ENCODE measurements at places on chromosomes 5 and 9. TPM values are rescaled to one million over a fixed set of nuclear protein-coding genes. Genes with fewer than 3 reads are reported as not detected.

The SLC25A51 gene
- 93.1 TPM for total RNA-seq

The CDKN2A gene
- total RNA-seq = 1.0 TPM

The TAF11L4 gene
- not detected for total RNA-seq

The SPATA31A3 gene
- total RNA-seq = not detected

The BARHL1 gene
- not detected for total RNA-seq

The EPB41L4B gene
- 0.79 TPM for total RNA-seq

The CACNA1B gene
- total RNA-seq = 0.09 TPM

The LCNL1 gene
- not detected for total RNA-seq

The INSL6 gene
- total RNA-seq = not detected

The F2RL2 gene
- total RNA-seq = 0.14 TPM

The CERCAM gene
- 25.4 TPM for total RNA-seq

The KIF4B gene
- 0.17 TPM for total RNA-seq

The CATSPER3 gene
- not detected for total RNA-seq

DNA sequence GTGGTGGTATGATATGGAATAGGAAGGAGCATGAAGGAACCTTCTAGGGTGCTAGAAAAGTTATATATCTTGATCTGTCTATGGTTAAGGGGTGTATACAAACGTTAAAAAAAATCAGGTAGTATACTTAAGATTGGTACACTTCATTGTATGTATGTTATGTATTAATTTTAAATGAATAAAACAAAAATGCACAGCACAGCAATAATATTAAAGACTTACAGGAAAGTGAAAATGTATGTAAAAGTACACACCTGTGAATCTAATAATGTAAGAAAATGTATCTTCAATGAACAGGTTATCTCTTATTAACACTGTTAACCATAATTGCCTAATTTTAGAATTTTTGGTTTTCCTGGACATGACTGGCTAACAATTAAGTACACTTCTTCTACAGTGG lies 77.2 kb downstream of the HMGCR start:
- DNase-seq = no peak

DNA sequence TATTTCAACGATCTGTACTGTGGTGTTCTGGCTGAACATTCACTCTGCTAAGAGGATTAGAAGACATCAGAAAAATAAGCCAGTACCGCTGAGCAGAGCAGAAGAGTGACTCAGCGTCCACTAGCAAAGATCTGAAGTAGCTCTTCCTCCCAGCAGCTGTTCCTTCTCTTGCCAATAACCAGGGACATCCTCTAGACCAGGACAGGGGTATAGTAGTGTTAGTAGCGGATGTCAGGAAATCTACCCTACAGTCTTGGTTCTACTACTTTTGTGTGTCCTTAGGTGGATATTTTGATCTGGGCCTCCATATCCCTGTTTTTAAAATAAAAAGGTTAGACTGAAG lies 103.6 kb downstream of the TSSK1B start:
- peak; percentile 51 for DNase-seq

- DNase-seq = peak; percentile 1
These were observed 223.6 kb downstream of the COMMD10 start for GRCh38 chr5:116308391-116308790.

- DNase-seq = no peak
These were observed 325.0 kb downstream of the EDIL3 start for GRCh38 chr5:84059672-84060071.

DNA sequence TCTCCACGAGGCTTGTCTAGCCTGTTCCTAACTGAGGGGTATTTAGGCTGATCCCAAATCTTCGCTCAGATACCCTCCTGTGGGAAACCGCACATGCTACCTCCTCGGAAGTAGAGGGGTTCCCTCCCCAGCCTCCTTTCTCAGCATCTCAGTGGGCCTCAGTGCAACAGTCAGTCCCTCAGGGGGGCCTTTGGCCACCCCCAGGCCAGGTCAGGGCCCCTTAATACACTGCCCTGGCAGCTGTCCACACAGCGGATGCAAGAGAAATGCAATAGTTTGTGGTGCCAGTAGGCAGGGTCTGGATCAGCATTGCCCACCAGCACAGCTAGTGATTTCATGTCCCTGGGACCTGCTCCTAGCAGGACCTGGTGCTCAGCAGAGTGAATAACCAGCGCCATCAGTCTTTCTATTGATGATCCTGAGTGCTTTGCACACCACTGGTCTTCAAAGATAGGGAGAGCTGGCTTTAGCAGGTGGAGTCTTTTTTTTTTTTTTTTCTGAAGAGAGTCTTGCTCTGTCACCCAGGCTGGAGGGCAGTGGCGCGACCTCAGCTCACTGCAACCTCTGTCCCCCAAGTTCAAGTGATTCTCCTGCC lies 7.5 kb downstream of the PLPP7 start:
- DNase-seq = no peak

- DNase-seq = no peak
These were observed 58.4 kb downstream of the RANBP17 start for GRCh38 chr5:170920196-170920595.

GRCh38 chr9:89724659-89725058 lies 119.8 kb downstream of the GADD45G start:
- no peak for DNase-seq

DNA sequence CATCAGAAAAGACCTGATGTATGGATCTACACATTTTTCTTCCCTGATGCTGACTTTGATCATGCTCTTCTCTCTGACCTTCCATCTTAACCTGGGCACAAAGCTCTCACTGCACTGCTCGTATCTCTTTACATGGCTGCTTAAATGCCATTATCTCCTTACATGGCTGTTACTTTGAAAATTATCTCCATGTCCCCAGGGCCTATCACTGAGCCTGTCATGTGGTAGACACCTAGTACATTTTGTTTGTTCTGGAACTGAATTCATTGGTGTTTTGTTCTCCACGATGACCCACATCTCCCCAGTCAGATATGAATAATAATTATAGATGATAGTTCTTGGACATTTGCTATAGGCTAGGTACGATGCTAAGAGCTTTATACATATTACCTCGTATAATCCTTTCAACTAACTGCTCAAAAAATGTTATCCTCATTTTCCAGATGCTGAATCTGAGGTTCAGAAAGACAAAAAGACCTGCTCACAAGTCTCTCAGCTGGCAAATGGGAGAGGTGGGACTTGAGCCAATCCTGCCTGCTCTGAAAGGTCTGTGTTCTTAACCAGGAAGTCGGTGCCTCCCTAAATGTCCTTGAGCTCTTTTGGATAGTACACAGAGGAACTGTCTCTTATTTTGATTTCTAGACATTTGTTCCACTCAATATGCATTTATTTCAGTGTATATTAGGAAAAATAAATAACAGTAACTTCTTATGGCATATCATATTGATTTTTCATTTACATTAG lies 9.8 kb upstream of the CPEB4 start:
- peak; percentile 35 for DNase-seq

DNA sequence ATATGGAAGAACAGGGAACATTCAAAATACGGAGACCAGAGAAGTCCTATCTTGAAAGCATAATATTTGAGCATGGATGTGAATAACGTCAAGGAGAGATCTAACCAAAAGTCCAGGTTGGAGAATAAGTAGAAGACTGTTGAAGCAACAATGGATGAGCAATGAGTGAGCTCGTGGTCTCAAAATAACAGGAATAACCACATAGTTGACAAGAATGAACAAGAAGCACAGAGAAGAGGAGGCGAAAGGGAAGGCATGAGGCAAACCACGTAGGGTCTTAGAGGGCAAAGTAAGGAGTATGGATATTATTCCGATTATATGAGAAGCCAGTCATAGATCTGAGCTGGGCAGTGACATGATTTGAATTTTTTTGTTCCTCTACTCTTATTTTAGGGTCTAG lies 710.2 kb downstream of the BRINP1 start:
- no peak for DNase-seq

DNA sequence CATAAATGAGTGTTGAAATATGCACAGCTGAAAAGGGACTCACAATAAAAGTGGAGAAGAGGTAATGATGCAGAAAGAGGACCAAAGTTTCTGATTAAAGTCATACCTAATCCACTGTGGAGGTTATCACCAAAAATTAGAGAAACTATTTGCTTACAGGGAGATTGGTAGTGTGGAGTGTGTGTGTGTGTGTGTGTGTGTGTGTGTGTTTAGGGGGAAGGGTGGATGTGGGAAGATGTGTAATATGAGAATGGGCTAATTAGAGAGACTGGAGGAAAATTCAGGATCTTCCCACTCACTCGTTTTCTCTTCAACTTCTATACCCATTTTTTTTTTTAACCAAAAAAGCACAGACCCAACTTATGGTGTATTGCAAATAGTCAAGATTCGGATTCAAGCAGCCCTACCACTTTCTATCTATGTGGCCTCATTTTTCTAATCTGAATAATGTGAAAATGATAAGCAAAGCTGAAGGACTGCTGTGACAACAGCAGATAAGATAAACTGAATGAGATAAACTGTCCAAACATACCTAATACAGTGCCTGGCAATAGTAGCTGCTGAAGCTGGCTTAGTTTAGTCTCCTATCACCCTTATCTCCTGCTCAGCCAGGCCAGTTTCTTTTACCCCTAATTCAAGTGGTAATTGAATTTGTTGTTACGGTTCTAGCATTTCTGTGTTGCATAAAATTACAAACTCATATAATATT lies 501.1 kb downstream of the KDM4C start:
- DNase-seq = no peak

GRCh38 chr9:86685556-86685955 lies 261.8 kb downstream of the GAS1 start:
- no peak for DNase-seq

- DNase-seq = peak; percentile 98
These were observed 8.4 kb downstream of the PDCL start for GRCh38 chr9:122819791-122820489.

- no peak for DNase-seq
These were observed 173.0 kb upstream of the FBXL7 start for GRCh38 chr5:15326932-15327331.

- DNase-seq = no peak
These were observed 36.2 kb downstream of the PHAX start for GRCh38 chr5:126636956-126637355.

DNA sequence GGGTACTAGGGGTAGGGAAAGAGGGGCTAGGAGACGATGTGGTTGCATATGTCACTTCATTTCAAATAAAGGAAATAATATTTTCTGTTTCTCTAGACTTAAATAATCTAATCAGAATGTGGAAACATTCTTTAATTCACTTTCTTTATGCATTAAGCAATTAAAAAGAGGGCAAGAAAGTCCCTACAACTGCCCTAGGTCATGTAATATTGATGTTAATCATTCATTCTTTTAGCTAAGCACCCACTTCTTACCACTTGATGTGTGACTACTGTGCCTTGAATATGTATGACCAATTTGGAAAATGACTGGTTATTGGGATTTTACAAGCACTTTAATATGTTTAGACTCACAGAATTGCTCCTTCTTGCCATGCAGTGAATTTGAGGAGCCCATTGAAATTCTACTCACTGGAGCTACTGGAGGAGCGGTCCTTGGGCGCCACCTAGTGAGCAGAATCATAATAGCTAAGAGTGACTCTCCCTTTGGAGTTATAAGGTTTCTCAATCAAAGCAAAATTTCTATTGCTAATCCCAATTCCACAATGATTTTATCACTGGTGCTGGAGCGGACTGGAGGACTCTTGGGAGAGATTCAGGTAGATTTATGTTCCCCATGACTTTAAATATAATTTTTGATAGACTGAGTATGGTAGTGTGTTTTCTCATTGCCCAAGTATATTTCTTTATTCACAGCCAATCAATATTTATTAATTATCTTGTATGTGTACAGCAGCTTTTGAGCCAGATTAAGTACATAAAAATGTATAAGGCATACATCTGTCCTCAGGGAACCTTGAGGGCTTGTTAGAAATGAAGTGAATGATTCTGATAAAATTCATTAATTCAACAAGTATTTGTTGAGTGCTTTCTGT lies 225.1 kb downstream of the ADGRV1 start:
- DNase-seq = peak; percentile 78

- peak; percentile 13 for DNase-seq
These were observed 268.2 kb downstream of the HSPA4 start for GRCh38 chr5:133319905-133320520.

DNA sequence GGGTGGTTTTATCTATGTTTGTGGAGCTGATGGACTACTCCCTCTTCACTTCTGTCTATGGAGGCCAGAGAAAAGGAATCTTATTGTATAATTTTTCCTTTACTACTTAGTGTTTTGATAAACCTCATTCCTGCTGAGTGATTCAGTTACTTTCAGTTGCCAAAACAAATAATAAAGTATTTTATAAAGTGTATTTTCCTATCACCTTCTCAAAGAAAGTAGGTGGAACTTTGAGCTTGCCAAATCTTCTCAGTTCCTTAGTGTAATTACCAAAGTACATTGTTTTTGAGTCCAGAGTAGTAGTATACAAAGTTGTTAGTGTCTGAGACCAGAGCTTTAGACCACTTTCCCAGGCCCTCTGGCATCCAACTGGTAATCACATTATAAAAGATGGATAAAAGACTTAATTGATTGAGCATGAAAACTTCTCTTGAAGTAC lies 13.5 kb downstream of the RABGAP1 start:
- DNase-seq = peak; percentile 81

DNA sequence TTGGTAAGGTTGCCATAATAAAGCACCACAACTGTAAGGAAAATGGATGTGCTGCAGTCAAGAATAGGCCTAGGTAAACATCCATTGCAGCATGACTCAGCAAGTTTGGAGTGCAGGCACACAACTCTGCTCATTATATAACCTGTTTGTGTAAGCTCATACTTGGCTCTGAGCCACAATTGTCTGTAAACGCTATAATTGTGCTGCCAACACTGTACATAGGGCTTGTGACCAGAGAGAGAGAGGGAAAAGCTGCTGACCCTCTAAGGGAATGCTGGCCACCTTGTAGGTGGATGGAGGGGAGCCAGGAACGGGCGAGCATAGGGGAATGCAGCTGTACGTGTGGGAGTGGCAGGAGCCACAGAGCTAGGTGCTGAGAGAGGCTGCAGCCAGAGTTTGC lies 2186.5 kb upstream of the ACO1 start:
- peak; percentile 1 for DNase-seq

- DNase-seq = peak; percentile 55
These were observed 1.7 kb downstream of the ASB6 start for GRCh38 chr9:129640086-129640870.

DNA sequence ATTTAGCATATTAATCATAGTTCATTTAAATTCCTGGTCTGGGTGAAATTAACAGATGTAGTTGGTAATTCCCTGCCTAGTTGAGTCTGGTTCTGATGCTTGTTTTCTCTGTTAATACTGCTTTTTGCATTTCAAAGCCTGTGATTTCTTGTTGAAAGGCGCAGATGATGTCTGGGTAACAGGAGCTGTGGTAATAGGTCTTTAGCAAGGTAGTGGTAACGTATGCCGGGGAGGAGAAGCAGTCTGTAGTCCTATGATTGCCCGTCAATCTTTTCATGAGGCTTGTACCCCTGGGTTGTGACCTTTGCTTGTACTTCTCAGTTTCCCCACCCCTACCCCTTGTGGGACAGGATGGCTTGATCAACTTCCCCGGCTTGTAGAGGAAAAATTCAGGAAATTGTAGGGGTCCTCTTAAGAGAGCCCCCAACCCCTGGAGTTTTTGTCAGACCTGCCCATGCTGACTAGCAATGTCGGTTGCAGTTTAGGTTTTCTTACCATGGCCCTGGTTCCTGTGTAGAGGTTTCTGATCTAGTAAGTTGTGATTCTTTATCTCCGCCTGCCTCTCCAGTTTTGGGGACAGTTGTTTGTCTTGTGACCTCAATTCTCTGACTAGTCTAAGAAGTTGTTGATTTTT lies 55.4 kb downstream of the SPIN1 start:
- no peak for DNase-seq

Data from dermis blood vessel endothelial cell (primary cell).